ENCODE measurements at places on chromosomes 5 and 9.

GRCh38 chr5:110040178-110040577 lies 350.5 kb downstream of the MAN2A1 start:
- no peak overlapping the region for H3K27ac ChIP-seq
- H3K4me1 ChIP-seq: no peaks in the 10 kb centered on the region
- no peaks in the 10 kb centered on the region for H3K27me3 ChIP-seq
- no peaks in the 10 kb centered on the region for H3K36me3 ChIP-seq
- H3K4me3 ChIP-seq: no peak overlapping the region
- no peak for DNase-seq

DNA sequence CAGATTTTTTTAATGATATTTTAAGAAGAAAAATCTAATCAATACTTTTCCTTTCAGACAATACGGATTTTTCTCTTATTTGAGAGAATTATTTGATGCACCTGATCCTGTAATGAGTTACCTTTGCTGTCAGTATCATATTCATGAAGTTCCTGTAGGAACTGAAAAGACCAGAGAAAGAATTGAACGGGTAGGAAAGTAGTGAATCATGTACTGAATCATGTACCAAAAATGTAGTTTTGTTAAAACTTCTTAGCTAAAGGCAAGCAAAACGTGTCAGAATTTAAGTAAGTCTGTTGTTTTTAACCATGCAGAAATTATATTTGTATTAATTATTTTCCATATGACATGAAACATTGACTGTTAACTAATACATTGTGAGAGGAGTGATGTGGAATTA lies 56.6 kb downstream of the SMC5 start:
- H3K4me3 ChIP-seq: no peak overlapping the region
- peaks cover 13% of the 10 kb centered on the region for H3K36me3 ChIP-seq
- H3K4me1 ChIP-seq: no peaks in the 10 kb centered on the region
- no peak overlapping the region for H3K27ac ChIP-seq
- no peak for DNase-seq
- H3K27me3 ChIP-seq: no peaks in the 10 kb centered on the region

- no peaks in the 10 kb centered on the region for H3K36me3 ChIP-seq
- H3K4me3 ChIP-seq: no peak overlapping the region
- no peak overlapping the region for H3K27ac ChIP-seq
These were observed 122.8 kb downstream of the ENC1 start for GRCh38 chr5:74517700-74518099.

- no peaks in the 10 kb centered on the region for H3K27me3 ChIP-seq
- no peak overlapping the region for H3K4me3 ChIP-seq
- DNase-seq: no peak
- no peak overlapping the region for H3K27ac ChIP-seq
- no peaks in the 10 kb centered on the region for H3K4me1 ChIP-seq
- H3K36me3 ChIP-seq: peaks cover 42% of the 10 kb centered on the region
These were observed 70.1 kb downstream of the RGS3 start for GRCh38 chr9:113533335-113534225.

- H3K4me1 ChIP-seq: no peaks in the 10 kb centered on the region
- H3K4me3 ChIP-seq: no peak overlapping the region
- no peak for DNase-seq
- no peaks in the 10 kb centered on the region for H3K27me3 ChIP-seq
These were observed 51.0 kb downstream of the GLRA1 start for GRCh38 chr5:151873701-151874100.

GRCh38 chr9:9942764-9943424 lies 669.9 kb downstream of the PTPRD start:
- no peak overlapping the region for H3K4me3 ChIP-seq
- peak; percentile 61 for DNase-seq
- H3K36me3 ChIP-seq: no peaks in the 10 kb centered on the region
- H3K27me3 ChIP-seq: no peaks in the 10 kb centered on the region

DNA sequence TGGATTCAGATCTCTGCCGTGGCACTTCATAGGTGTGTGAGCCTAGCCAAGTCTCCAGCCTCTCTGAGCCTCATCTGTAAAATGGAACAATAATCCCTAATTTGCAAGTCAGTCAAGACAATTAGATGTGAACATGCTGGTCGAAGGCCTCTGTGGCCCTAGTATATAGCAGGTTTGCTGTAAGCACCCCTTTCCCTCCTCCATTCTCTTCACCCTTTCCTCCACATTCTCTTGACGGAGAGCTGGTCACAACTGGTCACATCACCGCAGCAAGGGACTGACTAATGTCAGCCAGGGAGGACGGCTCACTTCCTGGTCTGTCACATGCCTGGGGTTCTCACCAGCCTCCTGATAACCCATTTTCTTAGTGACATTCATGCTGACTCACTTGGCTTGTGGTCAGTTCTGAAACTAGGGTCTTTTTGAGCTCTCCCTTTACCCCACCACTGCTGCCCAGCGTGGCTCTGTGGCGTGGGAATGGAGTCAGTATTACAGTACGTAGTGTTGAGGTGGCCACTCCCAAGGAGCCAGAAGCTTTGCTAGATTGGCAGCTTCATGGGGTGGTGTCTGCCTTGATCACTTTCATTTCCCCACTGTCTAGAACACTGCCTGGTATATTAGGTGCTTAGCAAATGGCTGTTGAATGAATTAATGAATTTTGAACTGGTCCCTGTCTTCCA lies 47.8 kb downstream of the ERGIC1 start:
- no peaks in the 10 kb centered on the region for H3K36me3 ChIP-seq
- no peak for DNase-seq
- no peak overlapping the region for H3K4me3 ChIP-seq

DNA sequence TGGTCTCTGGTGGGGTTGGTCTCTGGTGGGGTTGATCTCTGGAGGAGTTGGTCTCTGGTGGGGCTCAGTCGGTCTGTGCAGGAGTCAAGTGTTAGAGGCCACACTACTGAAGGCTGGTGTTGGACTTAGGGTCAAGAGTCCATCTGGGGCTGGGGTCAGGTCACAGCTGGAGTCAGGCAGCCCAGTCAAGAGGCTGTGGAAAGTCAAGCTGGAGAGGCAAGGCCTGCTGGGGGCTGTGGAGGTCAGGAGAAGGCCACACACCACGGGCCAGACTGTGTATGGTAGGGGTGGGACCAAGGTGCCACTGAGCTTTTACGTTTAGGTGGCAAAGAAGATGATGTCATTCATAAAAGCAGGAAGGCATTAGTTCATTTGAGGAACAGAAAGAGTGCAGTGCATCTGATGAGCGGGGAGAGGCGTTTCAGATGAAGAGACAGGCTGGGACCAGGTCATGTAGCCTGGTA lies 16.7 kb upstream of the CD74 start:
- H3K27ac ChIP-seq: no peak overlapping the region
- no peaks in the 10 kb centered on the region for H3K36me3 ChIP-seq
- H3K27me3 ChIP-seq: no peaks in the 10 kb centered on the region
- DNase-seq: no peak
- H3K4me1 ChIP-seq: peaks cover 10% of the 10 kb centered on the region
- no peak overlapping the region for H3K4me3 ChIP-seq
